ENCODE measurements at places on chromosomes 5 and 9.

DNA sequence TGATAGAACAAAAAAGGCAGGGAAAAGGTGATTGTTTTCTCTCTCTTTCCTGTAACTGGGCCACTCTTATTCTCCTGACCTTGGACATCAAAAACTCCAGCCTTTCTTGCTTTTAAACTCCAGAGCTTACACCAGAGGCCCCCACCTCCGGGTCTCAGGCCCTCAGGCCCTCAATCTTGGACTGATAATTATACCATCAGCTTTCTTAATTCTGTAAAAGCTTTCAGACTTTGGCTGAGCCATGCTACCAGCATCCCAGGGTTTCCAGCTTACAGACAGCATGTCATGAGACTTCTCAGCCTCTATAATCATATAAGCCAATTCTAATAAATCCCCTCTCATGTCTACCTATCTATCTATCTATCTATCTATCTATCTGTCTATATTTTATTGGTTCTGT lies 137.7 kb downstream of the SNX18 start:
- no peak for DNase-seq

- no peak for DNase-seq
These were observed 2.4 kb upstream of the RXFP3 start for GRCh38 chr5:33933723-33934169.

- no peak for DNase-seq
These were observed 50.2 kb upstream of the SLC30A5 start for GRCh38 chr5:69043655-69043996.

GRCh38 chr9:137986268-137987099 lies 108.9 kb downstream of the CACNA1B start:
- no peak for DNase-seq

DNA sequence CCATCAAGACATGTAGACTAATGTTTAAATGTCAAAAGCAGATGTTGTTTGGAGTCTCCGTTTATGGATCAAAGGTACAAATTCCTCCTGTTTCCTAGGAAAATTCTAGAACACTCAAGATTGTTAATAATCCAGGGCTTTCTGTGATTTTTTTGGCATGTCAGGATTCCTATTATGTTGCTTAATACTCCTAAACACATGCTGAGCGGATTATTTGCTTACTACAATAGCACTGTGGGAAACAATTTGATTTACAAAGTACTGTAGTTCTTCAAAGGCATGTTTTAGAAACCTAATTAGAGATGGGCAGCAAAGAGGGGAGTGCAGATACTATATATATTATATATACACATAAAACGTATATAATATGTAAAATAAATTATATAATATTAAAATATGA lies 19.0 kb upstream of the SCAMP1 start:
- DNase-seq = no peak

DNA sequence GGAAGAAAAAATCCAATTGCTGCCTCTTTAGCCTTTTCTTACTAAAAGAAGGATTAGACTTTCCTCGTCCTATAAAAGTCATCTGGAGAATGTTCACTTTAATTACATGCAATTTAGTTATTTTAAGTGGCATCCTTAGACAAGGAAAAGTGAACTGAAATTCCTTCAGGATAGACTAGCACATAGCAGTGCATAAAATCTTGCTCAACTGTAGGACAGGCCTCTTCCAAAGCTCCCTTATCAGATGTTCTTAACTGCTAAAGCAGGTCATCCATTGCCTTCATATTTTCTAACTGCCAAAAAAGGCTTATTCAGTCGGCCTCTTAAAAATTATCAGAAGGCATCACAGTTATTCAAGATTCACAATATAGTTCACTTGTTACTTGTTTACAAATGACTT lies 396.5 kb downstream of the DMRT2 start:
- DNase-seq = no peak

DNA sequence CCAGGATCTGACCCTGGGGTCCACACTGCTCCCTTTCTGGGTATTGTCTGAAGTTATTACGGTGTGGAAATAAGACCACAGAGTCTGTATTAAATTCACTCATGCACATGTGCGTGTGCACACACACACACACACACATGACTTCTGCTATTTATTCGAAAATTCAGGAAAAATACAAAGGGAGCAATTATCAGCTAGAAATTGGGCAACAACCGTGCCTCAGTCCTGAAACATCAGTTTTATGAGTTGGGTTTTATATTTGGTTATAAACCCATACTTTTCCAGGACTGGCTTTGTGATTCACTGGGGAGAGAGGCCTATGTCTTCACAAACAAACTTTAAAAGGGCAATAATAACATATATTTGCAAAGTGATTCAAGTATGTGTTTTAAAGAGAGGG lies 90.2 kb downstream of the ANGPTL2 start:
- no peak for DNase-seq

Measured in OCI-M1 (cell line).